ENCODE measurements at places on chromosomes 11 and 22. TPM values are rescaled to one million over a fixed set of nuclear protein-coding genes. Genes with fewer than 3 reads are reported as not detected.

- no peaks in the 10 kb centered on the region for H3K4me1 ChIP-seq
- H3K4me3 ChIP-seq: no peak overlapping the region
- no peak for DNase-seq
Observed at GRCh38 chr22:22003233-22003632, 20.6 kb upstream of the TOP3B start.

DNA sequence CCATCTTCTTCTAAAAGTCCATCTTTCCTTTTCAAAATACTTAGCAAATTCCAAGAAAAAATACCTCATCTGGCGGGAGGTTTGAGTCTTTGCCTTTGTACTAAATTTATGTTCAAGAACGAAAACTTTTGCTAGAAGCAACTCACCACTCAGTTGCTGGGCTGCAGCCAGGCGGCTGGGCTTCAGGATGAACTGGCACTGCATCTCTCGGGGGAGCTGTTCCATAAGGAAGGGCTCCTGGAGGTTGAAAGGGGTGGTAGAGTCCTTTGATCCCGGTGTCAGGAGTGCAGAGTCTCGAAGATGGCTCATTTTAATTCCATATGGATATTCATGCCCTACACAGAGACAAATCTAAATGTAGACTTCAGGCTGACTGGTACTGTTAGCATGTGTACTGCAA, 105.8 kb downstream of the ARHGAP20 start:
- no peak overlapping the region for H3K4me3 ChIP-seq
- H3K36me3 ChIP-seq: no peaks in the 10 kb centered on the region
- H3K4me1 ChIP-seq: no peaks in the 10 kb centered on the region

DNA sequence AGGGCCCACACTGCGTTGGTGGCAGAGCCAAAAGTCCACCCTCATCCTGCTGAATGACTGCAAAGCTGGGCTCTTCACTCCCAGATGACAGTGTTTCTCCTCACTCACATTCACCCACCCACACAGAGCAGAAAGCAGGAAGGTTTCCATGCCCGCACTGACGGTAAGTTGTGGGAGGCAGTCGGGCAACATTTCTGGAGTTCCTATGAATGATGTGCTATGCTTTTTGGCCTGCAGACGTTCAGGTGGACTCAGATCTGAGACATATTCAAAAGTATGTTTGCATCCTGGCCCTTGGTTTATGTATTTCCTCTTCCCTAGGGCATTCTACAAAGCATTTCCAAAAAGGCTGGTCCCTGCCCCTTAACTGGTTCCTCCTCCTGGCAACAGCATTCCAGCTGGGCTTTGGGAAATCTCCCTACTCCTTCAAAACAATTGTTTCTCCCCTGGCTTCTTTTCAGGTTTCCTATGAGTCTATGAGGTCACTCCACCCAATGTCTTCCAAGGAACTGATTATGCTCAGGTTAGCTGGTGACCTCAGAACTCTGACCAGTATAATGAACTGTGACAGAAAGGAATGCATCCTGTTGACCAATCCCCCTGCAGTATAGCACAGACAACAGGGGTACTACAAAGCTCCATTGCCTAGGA, 36.4 kb downstream of the PACSIN2 start:
- no peaks in the 10 kb centered on the region for H3K36me3 ChIP-seq
- peak; percentile 33 for DNase-seq
- no peaks in the 10 kb centered on the region for H3K27me3 ChIP-seq
- H3K4me3 ChIP-seq: peak overlapping the region; percentile 59
- peak overlapping the region; percentile 90 for H3K27ac ChIP-seq

GRCh38 chr22:45478108-45478771, 24.4 kb upstream of the FBLN1 start:
- DNase-seq: peak; percentile 97
- H3K36me3 ChIP-seq: no peaks in the 10 kb centered on the region
- H3K27me3 ChIP-seq: peaks cover 1% of the 10 kb centered on the region
- peak overlapping the region; percentile 80 for H3K27ac ChIP-seq
- peaks cover 52% of the 10 kb centered on the region for H3K4me1 ChIP-seq

DNA sequence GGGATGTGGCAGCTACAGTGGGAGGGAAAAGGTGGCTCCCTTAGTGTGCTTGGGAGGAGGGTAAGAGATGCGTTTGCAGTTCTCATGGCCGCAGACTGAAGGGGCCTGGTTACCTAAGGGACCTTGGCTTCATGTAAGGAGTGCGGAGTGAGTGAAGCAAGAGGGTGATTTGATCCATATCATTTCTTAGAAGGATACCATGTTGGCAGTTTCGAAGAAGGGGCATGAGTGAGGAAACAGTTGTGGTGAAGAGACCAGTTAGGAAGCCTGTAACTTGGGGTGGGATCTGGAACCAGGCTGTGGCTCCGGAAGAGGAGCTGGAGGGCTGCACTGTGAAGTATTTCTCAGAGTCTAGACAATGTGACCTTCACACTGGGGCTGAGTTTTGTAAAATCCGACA, 45.0 kb downstream of the ST3GAL4 start:
- H3K27ac ChIP-seq: no peak overlapping the region
- DNase-seq: no peak
- no peak overlapping the region for H3K4me3 ChIP-seq
- 0 out of 2 replicates have a peak, but pooled peaks cover 10% of the 10 kb centered on the region for H3K36me3 ChIP-seq
- peaks cover 46% of the 10 kb centered on the region for H3K4me1 ChIP-seq

OR5B21 gene
- not detected for total RNA-seq

B4GALNT4 gene
- 11.1 TPM for total RNA-seq

PDGFB gene
- total RNA-seq: not detected

GRCh38 chr11:46367244-46367915, 14.1 kb upstream of the MDK start:
- H3K4me1 ChIP-seq: peaks cover 21% of the 10 kb centered on the region
- DNase-seq: peak; percentile 24
- H3K27ac ChIP-seq: no peak overlapping the region

- DNase-seq: no peak
- H3K4me3 ChIP-seq: no peak overlapping the region
- H3K4me1 ChIP-seq: peaks cover 40% of the 10 kb centered on the region
- no peaks in the 10 kb centered on the region for H3K27me3 ChIP-seq
Observed at GRCh38 chr11:26958005-26958701, 35.8 kb upstream of the FIBIN start.

- H3K4me1 ChIP-seq: no peaks in the 10 kb centered on the region
- DNase-seq: no peak
- H3K4me3 ChIP-seq: no peak overlapping the region
- peaks cover 20% of the 10 kb centered on the region for H3K27me3 ChIP-seq
- H3K27ac ChIP-seq: no peak overlapping the region
- H3K36me3 ChIP-seq: no peaks in the 10 kb centered on the region
Observed at GRCh38 chr22:22667966-22668880, 23.8 kb downstream of the GGTLC2 start.

SNX32 gene
- not detected for total RNA-seq

MRGPRD gene
- total RNA-seq: not detected

MYBPC3 gene
- not detected for total RNA-seq

OR52I1 gene
- not detected for total RNA-seq

PGGHG gene
- total RNA-seq: 11.5 TPM

FAM111B gene
- 11.4 TPM for total RNA-seq

DNA sequence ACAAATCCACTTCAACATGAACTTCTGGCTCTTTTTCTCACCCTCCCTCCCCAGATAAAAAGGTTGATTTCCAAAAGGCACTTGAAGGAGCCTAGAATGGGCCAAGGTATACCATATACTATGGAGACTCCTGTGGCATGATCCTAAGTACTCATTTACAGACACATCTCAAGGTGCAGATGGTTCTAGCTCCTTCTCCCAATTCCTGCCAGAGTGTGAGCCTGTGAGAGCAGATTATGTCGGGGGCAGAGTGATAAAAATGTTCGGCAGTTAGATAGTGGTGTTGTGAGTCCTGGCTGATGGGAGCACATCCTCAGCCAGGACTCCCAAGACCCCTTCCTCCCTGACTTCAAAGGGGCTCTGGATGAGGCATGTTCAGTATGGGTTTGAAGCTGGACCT, 8.2 kb upstream of the SEC14L3 start:
- no peak for DNase-seq
- peaks cover 39% of the 10 kb centered on the region for H3K27me3 ChIP-seq
- peaks cover 20% of the 10 kb centered on the region for H3K4me1 ChIP-seq
- H3K36me3 ChIP-seq: no peaks in the 10 kb centered on the region
- no peak overlapping the region for H3K4me3 ChIP-seq
- no peak overlapping the region for H3K27ac ChIP-seq

OR56A1 gene
- total RNA-seq: not detected

SMTNL1 gene
- total RNA-seq: not detected

SH3BP1 gene
- total RNA-seq: 21.4 TPM

DNA sequence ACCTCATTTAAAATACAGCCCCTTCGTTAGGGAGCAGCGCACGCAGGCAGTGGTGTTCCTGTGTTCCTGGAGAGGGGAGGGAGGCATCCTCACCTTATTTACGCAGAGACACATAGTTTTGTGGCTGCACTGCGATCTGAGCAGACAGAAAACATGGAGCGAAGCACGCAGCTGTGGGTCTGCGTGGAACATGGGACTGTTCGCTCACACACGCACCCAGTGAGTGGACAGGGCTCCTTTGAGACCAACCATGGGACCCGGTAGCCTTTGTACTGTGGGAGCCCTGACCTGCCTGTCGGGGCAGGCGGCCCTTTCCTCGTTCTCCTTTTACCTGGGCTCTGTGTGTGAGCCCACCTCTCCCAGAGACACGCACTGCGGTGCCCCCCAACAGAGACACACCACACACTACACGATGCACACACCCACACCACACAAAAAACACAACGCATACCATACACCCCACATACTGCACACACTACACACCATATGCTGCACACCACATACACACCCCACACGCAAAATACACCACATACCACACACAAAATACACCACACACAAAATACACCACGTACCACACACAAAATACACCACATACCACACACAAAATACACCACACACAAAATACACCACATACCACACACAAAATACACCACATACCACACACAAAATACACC, 1245.7 kb downstream of the BRD1 start:
- H3K4me3 ChIP-seq: no peak overlapping the region
- no peaks in the 10 kb centered on the region for H3K4me1 ChIP-seq
- no peaks in the 10 kb centered on the region for H3K36me3 ChIP-seq
- peaks cover 1% of the 10 kb centered on the region for H3K27me3 ChIP-seq

DNA sequence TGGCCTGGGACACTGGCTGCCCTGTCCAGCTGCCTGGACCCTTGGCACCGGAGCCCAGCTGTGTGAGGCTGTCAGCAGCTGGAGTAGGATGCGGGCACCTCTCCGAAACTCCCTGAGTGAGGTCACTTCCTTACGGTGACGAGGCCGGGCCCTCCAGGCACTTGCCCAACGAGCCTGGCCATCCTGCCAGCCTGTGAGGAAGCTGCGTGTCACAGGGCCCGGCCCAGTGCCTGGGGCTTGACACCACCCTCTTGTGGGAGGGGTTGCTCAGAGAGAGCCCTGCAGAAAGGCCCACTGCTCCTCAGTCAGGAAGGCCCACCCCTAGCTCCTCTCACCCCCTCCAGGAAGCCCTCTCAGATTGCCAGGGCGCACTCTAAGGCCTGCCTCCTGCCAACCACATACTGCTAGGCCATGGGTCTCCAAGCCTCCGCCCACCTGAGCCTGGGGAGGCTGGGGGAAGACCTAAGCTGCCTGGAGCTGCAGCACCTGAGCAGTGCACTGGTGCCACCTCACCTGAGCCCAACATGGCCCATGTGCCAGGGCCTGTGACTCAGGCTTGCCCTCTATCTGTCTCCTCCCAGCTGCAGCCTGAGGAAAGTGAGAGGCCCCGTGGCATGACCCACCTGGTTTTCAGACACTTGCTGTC, 4.3 kb upstream of the PHLDA2 start:
- H3K4me1 ChIP-seq: peaks cover 26% of the 10 kb centered on the region
- no peak overlapping the region for H3K4me3 ChIP-seq
- peak; percentile 86 for DNase-seq

DNA sequence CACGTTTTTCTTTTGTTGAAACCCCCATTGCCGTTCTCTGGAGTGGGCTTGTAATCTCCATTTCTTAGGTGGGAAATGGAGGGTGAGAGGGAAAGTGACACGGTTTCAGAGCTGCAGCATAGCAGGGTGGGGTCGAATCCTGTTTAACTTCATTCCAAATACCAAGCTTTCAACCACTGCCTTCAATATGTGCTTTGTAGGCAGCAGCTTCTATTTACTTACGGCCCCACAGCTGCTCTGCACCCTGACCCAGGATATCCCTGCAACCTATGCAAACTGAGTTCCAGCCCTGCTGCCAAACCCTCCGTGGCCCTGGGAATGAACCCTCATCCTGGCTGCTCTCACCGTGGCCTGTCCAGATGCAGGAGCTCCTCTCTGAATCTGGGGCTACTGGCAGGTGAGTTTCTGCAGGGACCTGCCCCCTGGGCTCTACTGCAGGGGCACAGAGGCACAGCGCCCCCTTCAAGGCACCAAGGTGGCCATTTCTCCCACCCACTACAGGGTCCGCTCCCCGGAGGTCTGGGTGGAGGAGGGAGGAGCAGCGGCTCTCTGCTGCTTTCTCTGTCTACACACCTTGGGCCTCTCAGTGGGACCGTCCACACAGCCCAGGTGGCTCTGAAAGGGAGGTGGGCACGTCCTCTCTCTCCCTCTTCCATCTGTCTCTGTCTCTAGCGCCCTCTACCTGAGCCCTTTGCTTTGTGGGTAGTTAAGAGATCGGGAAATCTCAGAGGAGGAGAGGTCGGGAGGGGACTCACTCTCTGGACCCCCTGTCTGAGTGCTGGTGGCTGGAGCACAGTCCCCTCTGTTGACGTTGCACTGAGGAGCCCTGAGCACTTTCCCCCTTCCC, 279.1 kb downstream of the BRD1 start:
- no peak overlapping the region for H3K4me3 ChIP-seq
- H3K27ac ChIP-seq: no peak overlapping the region
- no peak for DNase-seq
- H3K36me3 ChIP-seq: peaks cover 15% of the 10 kb centered on the region
- H3K27me3 ChIP-seq: peaks cover 2% of the 10 kb centered on the region

DNA sequence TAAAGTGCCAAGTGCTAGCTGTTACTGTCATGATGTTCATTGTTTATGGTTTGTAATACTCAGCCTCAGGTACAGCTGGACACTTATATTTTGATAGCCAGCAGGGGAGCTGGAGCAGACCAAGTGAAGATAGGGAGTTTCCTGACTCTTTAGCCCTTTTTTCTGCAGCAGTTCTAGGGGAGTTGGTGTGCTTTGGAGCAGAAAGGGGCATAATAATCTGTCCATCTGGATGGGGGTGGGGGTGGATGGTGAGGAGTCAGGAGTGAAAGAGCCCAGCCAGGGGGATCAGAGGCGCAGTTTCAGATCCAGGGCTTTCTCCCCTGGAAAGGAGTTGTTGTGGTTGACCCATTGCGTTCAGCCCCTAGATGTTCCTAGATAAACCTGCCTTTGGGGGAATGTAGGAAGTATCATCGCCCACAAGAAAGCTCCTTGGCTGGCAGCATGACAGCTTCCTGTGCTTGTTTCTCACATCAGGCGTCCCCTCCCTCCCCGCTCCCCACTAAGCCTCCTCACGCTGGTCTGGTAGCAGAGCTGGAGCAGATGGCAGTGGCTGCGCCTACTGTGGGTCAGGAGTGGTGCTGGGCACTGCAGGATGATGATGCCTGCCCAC, 41.9 kb downstream of the MED15 start:
- peaks cover 1% of the 10 kb centered on the region for H3K27me3 ChIP-seq
- DNase-seq: no peak
- H3K4me1 ChIP-seq: peaks cover 66% of the 10 kb centered on the region
- H3K36me3 ChIP-seq: peaks cover 28% of the 10 kb centered on the region
- peak overlapping the region; percentile 74 for H3K4me3 ChIP-seq

Measured in HFFc6 (cell line).